GM23248 (cell line): ENCODE measurements at places on chromosomes 3 and 15.

DNA sequence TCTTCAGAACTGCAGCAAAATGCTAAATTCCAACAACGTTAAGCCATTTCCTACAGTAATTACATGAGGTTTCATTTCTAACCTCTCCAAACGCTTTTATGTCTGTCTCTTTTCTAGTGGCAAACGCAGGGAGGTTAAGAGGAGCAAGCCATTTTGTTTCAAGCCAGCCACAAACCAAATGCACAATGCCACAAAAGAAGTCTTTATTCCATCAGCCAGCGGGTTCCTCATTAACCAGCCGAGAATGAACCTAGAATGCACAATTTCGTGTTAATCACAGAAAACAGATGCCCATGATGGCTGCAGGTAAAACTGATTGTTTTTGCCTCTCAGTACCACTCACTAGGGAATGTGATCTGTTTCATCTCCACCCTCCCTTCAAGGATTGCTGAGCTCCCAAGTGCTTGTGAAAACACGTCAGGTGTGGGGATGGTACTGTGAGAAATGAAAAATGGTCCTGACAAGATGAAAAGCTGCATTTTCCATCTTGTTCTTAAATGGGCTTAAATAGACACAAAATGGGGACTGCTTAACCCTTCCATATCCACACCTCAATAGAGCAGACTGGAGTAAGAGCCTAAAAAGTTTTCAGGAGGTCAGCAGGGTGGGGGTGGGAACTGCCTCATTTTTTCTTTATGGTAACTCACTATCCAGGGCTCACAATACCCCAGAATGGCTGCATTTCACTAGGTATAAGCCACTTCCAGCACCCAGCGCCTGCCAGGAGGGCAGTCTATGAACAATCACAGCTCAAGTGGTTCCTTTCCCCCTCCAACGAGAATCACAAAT lies 277.1 kb downstream of the MAGI1 start:
- no peak overlapping the region for H3K4me3 ChIP-seq
- no peak overlapping the region for H3K27ac ChIP-seq
- H3K36me3 ChIP-seq, result no peaks in the 10 kb centered on the region
- 0 out of 2 replicates have a peak, but pooled peaks cover 5% of the 10 kb centered on the region for H3K4me1 ChIP-seq

- H3K4me3 ChIP-seq, result no peak overlapping the region
- no peaks in the 10 kb centered on the region for H3K36me3 ChIP-seq
- H3K4me1 ChIP-seq, result no peaks in the 10 kb centered on the region
- DNase-seq, result no peak
- H3K27ac ChIP-seq, result no peak overlapping the region
- no peaks in the 10 kb centered on the region for H3K27me3 ChIP-seq
These were observed 181.9 kb downstream of the NSMCE3 start for GRCh38 chr15:29087521-29088285.

- no peak overlapping the region for H3K27ac ChIP-seq
- H3K4me1 ChIP-seq, result no peaks in the 10 kb centered on the region
- peaks cover 6% of the 10 kb centered on the region for H3K27me3 ChIP-seq
- DNase-seq, result no peak
These were observed 20.6 kb downstream of the DLEC1 start for GRCh38 chr3:38059591-38059990.

DNA sequence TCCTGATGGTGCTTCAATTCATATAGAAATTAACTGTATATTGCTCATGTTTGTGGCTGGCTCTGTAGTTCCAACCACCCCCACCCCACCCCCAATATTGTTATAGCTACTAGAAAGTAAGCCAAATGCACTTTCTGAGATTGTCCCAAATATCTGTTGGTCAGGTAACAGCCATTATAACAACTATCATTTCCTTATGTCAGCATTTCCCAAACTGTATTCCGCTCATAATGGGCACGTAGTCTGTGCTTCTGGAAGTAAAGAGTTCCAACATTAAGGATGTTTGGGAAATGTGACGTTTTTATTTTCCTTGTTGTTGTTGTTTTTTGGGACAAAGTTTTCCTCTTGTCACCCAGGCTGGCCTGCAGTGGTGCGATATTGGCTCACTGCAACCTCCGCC lies 12.2 kb upstream of the TBL1XR1 start:
- H3K4me3 ChIP-seq, result no peak overlapping the region
- H3K36me3 ChIP-seq, result no peaks in the 10 kb centered on the region
- H3K27ac ChIP-seq, result no peak overlapping the region
- H3K4me1 ChIP-seq, result no peaks in the 10 kb centered on the region
- no peak for DNase-seq
- H3K27me3 ChIP-seq, result no peaks in the 10 kb centered on the region

DNA sequence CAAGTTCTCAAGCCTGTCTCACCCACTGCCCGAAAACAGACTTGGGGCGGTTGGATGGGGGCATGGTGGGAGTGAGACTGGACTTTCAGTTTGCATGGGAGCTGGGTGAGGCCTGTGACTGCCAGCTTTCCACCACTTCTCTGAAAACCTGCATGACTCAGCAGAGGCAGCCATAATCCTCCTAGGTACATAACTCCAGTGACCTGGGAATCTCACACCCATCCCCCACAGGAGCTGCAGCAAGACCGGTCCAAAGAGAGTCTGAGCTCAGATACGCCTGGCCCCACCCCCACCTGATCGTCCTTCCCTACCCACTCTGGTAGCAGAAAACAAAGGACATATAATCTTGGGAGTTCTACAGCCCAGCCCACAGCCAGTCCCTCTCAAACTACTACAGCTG lies 107.2 kb downstream of the NSMCE3 start:
- no peaks in the 10 kb centered on the region for H3K36me3 ChIP-seq
- H3K27ac ChIP-seq, result no peak overlapping the region
- no peaks in the 10 kb centered on the region; the same call in 1 of the 2 replicates for H3K27me3 ChIP-seq
- DNase-seq, result no peak

- DNase-seq, result peak; percentile 28
- H3K4me1 ChIP-seq, result peaks cover 37% of the 10 kb centered on the region
- H3K4me3 ChIP-seq, result no peak overlapping the region
- H3K27me3 ChIP-seq, result peaks cover 13% of the 10 kb centered on the region; the same call in 1 of the 2 replicates
- no peak overlapping the region for H3K27ac ChIP-seq
- H3K36me3 ChIP-seq, result no peaks in the 10 kb centered on the region
These were observed 66.8 kb downstream of the STAC start for GRCh38 chr3:36447061-36447460.

- H3K27ac ChIP-seq, result no peak overlapping the region
- H3K4me1 ChIP-seq, result peaks cover 9% of the 10 kb centered on the region
- no peak overlapping the region for H3K4me3 ChIP-seq
- H3K36me3 ChIP-seq, result no peaks in the 10 kb centered on the region
- no peaks in the 10 kb centered on the region for H3K27me3 ChIP-seq
These were observed 4.3 kb downstream of the IRAK2 start for GRCh38 chr3:10169000-10169496.

- no peak for DNase-seq
- no peaks in the 10 kb centered on the region for H3K36me3 ChIP-seq
- H3K27ac ChIP-seq, result no peak overlapping the region
- H3K27me3 ChIP-seq, result no peaks in the 10 kb centered on the region
These were observed 107.0 kb downstream of the PTPRG start for GRCh38 chr3:61668317-61668864.

- no peaks in the 10 kb centered on the region for H3K36me3 ChIP-seq
- no peak for DNase-seq
- no peaks in the 10 kb centered on the region for H3K27me3 ChIP-seq
- H3K4me1 ChIP-seq, result no peaks in the 10 kb centered on the region
- no peak overlapping the region for H3K4me3 ChIP-seq
These were observed 380.0 kb downstream of the LRTM1 start for GRCh38 chr3:54547846-54548245.

DNA sequence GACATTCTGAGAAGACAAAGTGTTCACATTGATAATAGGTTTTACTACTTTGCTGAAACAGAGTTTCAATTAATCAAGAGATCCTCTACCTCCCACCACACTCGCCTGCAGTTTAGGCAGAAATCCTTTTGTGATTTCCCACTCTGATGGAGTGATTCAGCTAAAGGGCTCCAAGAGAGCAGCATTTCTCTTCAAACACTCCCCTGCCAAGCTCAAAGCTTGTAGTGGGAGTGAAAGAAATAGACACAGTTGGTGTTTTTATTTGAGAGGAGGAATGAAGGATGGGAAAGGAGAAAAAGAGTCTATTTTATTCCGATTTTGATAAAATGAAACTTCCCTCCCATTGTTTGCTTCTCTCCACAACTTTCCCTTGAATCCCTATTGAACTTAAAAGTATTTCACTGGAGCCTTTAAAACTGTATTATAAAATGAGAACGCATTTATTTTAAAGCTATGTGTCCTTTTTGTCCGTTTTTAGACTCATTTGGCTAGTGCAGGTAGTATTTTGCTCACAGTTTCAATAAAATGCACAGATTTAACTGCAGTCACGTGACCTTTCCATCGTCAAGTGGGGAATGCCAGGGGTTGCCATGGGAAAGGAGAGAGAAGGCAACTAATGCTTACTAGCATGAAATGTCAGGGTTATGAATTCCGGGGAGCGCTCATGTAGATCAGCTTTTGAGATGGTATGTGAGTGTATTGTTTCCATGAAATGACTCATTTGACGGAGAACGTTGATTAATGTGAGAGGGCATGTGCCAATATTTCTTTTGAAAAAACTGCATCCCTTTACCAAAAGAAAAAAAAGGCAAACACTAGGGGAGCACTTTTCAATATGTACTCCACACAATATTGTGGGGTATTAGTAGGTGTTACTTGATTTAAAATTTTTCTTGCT lies 7.7 kb upstream of the OSBPL11 start:
- no peaks in the 10 kb centered on the region for H3K36me3 ChIP-seq
- peak overlapping the region; percentile 30 for H3K27ac ChIP-seq
- H3K27me3 ChIP-seq, result no peaks in the 10 kb centered on the region
- H3K4me1 ChIP-seq, result peaks cover 14% of the 10 kb centered on the region
- DNase-seq, result peak; percentile 84

DNA sequence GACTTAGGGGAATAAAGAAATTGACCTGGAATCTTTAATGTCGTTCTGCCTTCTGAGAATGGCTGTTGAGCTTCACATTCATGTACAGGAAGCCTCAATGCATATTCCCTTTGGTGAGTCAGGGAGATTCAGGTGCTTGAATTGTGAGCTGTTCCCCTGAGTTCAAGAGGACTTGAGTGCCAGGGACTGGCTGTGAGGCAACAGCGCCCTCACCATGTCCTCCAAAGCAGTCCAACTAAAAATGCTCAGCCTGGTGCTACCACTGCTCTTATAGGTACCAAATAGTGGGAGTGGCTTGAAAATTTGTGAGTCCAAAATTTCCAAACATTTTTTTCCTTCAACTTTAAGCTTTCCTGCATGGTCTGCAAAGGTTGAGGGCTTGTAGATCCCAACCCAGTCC lies 54.1 kb downstream of the LEO1 start:
- peak; percentile 29 for DNase-seq
- H3K27ac ChIP-seq, result no peak overlapping the region
- peaks cover 28% of the 10 kb centered on the region for H3K36me3 ChIP-seq
- no peak overlapping the region for H3K4me3 ChIP-seq
- no peaks in the 10 kb centered on the region for H3K27me3 ChIP-seq

DNA sequence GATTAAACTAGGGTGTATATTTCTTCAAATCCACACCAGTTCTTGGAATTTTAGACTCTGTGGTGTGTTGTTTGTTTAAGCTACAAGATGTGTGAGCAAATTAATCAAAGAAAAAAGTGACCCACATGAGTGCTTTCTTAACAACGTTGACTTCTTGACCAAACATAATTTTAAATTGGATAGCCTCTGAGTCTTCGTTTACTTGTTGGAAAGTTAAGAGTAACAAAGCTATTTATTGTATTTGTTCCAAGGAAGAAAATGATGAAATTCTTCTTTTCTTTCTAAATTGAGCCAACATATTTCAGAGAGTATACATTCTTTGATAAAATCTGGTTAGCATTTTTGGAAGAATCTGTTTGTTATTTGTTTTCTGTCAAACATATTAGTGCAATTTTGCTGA lies 99.9 kb upstream of the IGSF10 start:
- DNase-seq, result peak; percentile 12
- no peak overlapping the region for H3K27ac ChIP-seq
- no peaks in the 10 kb centered on the region for H3K27me3 ChIP-seq
- H3K4me3 ChIP-seq, result no peak overlapping the region

DNA sequence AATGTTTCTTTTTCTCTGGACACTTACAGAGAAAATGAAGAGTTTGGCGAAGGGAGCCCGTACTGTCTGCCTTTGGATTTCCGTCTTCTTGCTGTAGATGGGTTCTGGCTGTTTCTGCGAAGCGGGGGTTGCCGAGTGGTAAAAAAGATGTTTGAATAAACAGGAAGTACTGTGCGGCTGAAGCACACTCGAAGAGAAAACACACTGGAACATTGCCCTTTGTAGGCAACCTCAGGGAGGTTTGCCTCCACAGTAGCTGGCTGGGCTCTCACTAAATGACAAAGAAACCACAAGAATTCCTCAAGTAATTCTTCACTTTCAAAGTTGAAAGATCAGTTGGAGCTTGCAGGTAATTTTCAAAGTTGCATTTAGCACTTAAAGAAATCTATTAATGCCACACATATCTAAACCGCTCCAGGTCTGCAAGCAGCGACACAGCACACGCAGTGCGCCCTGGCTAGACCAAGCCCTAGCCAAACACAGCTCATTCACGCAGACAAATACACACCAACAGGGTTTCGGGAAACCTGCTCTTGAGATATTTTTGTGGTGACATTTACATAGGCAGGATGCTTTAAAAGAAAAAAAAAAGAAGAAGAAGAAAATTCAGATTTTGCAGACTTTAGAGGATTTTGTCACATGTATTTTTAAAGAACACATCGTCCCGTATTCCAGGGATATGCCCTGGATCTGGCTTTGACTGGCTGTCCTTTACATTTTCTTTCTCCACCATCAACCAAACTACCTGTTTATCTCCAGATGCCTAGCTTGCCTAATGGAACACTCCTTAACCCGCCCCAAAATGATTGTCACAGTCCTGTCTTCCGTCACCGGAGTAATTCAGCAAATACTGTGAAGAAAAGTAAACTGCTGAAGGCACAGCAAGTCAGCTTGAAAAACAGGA lies 452.8 kb downstream of the FOXP1 start:
- no peaks in the 10 kb centered on the region for H3K27me3 ChIP-seq
- H3K27ac ChIP-seq, result peak overlapping the region; percentile 34; the same call in 1 of the 2 replicates
- no peaks in the 10 kb centered on the region for H3K36me3 ChIP-seq
- H3K4me1 ChIP-seq, result 0 out of 2 replicates have a peak, but pooled peaks cover 8% of the 10 kb centered on the region

DNA sequence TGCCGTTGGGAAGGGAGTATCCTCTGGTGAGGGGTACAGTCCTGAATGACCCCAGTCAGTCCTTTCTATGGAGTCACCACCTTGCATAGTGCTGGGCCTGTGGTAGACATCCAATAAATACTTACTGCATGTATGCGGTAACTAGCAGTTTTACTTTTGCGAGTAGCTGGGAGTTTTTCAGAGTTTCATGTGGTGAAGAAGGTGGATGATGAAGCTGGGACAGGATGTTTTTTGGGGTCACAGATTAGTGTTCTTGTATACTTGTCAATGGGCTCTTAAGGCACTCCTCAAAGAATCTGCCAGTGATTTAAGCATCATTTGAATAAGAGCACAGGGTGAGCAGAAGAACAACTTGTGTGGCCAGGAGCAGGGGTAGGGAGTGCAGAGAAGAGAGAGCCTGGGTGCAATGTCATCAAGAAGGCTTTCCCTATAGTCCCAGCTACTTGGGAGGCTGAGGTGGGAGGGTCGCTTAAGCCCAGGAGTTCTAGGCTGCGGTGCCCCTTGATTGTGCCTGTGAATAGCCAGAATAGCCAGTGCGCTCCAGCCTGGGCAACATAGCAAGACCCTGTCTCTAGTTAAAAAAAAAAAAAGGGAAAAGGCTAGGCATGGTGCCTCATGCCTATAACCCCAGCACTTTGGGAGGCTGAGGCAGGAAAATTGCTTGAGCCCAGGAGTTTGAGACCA lies 22.1 kb downstream of the PPCDC start:
- no peaks in the 10 kb centered on the region for H3K27me3 ChIP-seq
- H3K27ac ChIP-seq, result no peak overlapping the region
- H3K36me3 ChIP-seq, result no peaks in the 10 kb centered on the region
- peaks cover 26% of the 10 kb centered on the region for H3K4me1 ChIP-seq
- DNase-seq, result no peak
- H3K4me3 ChIP-seq, result no peak overlapping the region

- no peaks in the 10 kb centered on the region; the same call in 1 of the 2 replicates for H3K4me1 ChIP-seq
- H3K27me3 ChIP-seq, result peaks cover 40% of the 10 kb centered on the region
- H3K27ac ChIP-seq, result no peak overlapping the region
- no peak for DNase-seq
- no peaks in the 10 kb centered on the region for H3K36me3 ChIP-seq
These were observed 89.5 kb downstream of the HES1 start for GRCh38 chr3:194225418-194225812.
